ENCODE measurements at places on chromosomes 2 and 18.

DNA sequence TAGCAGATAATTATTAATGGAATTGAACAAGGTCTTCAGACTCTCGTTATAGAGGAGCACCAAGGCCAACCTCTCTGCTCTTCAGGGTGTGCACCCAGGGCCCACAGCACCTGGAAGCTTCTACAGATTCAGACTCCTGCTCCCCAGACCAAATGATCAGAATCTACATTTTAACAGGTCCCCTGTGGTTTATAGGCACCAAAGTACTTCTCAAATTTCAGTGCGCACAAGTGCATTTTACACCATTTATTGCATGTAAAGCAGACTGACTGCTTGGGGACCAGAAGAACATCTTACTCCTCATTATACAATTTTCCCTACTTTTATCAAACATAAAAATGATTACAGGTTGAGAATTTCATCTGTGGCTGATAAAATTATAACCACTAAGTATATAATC lies 163.9 kb downstream of the COL4A4 start:
- no peak for ATAC-seq

DNA sequence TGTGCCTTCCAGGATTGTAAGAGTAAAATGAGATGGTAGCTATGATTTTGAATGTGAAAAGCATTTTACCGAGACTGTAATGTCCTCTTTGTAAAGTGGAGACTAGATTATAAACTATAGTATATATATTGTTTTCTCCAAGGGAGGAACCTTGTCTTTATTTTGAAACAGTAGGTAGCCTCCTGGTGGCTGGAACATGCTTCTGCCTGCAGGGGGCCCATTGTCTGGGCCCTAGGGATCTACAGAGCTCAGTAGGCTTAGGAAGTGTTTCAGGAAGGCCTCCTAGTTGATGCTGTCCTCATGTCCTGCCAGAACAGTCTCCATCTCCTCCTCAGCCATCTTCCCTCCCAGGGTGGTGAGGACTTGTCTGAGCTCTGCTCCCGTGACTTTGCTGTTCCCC lies 3.0 kb downstream of the PIKFYVE start:
- ATAC-seq = no peak

DNA sequence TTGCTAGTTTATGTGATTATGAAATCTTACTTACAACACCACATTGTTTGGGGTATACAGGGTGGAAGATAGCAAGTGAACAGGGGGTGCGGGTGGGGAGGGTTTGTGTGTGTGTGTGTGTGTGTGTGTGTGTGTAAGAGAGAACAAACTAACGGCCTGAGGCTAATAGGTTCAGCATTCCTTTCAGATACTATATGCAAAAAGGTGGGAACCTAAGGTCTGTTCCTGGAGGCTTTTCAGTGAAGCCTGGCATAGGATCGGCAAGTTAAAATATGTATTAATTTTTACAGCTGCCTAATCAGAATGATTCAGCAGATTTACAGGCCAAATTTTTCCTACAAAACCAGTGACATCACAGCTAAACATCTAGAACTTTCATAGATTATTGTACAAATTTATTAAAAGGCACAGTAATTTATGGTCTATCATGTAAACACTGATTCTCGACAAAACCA lies 7.6 kb upstream of the SPDYA start:
- no peak for ATAC-seq

DNA sequence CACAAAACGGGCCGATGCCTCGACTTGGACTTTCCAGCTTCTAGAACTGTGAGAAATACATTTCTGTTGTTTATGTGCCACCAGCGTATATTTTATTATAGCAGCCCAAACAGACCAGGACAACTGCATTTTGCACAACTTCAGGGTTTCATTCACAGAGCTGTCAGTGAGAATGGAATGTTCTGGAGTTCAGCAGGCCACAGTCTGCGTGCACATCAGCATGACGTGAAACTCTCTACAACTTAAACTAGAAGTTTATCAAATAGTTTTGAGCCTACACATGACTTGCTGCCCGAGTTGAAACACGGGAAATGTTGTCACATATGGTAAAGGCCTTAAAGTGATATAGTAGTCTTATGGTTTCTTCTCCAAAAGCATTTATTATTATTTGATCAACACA lies 3.9 kb upstream of the TRIB2 start:
- ATAC-seq = no peak

DNA sequence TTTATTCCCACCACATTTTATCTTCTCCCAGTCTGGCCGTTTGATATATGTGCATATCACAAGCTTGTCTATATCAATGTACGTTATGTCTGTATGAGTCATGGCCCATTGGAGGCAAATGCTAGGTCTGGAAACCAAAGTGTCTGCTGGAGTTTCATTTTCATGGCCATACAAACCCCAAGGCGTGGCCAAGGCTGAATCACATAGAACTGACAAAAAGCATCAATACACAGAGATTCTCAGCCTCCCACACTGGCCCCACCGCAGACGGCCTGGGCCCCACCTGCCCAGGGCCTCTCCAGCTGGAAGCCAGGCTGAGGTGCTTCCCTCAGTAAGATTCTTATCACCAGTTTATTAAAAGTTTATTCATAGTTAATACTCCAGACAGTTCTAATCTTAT lies 40.5 kb upstream of the SALL3 start:
- ATAC-seq = no peak

GRCh38 chr2:139465789-139466188 lies 685.6 kb upstream of the NXPH2 start:
- ATAC-seq = no peak

- no peak for ATAC-seq
Observed at GRCh38 chr18:68843473-68844089, 45.7 kb downstream of the CCDC102B start.

GRCh38 chr2:195304310-195304709 lies 352.7 kb upstream of the SLC39A10 start:
- no peak for ATAC-seq

DNA sequence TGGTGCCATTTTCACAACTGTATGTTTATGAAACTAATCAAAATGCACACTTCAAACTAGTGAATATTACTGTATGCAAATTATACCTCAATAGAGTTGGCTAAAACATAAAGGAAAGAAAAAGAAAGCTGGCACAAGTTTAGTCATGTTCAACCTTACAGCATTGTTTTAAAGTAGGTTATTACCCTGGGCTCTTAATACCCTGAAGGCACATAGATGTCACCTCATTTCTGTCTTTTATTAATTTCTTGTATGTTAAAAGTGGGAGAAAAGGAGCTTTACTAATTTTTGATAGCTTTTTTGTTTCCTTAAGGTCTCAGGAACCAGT lies 32.7 kb downstream of the TMEM131 start:
- ATAC-seq = no peak

DNA sequence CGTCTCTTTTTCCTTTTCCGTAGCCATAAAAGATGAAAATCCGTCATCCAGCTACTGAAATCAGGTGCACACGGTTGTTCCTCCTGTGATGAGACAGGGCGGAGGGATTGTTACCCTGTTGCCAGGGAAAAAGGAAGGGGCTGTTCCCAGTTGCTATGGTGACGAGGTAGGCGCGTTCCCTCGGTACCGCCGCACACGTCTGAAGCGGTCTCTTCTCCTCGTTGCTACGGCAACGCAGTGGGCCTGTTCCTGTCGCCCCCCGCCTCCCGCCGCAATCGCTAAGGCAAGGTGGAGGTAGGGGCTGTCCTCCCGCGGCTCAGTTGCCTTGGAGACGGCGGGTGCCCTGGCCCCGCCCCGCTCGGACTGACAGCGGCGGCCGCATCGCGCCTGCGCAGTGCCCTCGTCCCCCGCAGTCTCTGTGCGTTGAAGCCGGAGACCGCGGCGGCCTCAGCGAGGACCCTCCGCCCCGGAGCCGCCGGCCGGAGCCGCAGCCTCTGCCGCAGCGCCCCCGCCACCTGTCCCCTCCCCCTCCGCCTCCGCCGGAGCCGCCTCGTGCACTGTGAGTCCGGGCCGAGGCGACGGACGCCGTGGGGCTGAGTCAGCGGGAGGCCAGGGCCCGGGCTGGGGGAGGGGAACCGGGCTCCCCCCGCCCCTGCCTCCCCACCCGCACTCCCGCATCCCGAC lies at the start of gene MAPRE3:
MAPRE3 (plus strand) TSS at position 394 of the 684 bp plus-strand sequence. CDS start 51,582 bp downstream, outside the sequence.
- peak; percentile 94 for ATAC-seq

DNA sequence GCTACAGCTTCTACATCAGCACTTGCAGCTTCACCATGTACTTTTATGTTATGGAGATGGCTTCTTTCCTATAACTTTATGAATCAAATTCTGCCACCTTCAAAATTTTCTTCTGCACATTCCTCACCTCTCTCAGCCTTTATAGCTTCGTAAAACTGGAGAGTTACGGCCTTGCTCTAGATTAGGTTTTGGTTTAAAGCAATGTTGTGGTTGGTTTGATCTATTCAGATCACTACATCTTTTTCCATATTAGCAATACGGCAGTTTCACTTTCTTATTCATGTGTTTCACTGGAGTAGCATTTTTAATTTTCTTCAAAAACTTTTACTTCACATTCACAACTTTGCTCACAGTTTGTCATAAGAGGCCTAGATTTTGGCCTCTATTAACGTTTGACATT lies 242.9 kb upstream of the GYPC start:
- ATAC-seq = no peak

- ATAC-seq = no peak
Observed at GRCh38 chr2:99808361-99809200, 318.8 kb upstream of the REV1 start.

DNA sequence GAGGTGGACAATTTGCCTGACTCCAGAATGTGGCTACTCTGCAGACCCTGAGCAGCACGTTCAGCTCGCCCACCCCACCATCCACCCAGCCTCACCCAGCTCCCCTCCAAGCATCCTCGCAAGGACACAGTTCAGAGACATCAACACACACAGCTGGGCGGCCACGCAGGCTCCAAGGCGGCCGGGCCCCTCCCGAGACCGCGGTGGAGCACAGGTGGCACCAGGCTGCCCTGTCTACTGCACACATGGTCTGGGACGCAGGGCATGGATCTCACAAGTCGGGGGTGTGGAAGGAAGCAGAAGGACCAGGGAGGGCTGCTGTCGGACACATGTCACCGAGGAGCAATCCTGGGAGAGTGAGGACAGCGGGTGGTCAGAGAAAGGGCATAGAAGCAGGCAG lies 36.2 kb downstream of the AQP12A start:
- ATAC-seq = no peak

GRCh38 chr18:64444819-64445218 lies 295.9 kb upstream of the LINC00305 start:
- no peak for ATAC-seq

DNA sequence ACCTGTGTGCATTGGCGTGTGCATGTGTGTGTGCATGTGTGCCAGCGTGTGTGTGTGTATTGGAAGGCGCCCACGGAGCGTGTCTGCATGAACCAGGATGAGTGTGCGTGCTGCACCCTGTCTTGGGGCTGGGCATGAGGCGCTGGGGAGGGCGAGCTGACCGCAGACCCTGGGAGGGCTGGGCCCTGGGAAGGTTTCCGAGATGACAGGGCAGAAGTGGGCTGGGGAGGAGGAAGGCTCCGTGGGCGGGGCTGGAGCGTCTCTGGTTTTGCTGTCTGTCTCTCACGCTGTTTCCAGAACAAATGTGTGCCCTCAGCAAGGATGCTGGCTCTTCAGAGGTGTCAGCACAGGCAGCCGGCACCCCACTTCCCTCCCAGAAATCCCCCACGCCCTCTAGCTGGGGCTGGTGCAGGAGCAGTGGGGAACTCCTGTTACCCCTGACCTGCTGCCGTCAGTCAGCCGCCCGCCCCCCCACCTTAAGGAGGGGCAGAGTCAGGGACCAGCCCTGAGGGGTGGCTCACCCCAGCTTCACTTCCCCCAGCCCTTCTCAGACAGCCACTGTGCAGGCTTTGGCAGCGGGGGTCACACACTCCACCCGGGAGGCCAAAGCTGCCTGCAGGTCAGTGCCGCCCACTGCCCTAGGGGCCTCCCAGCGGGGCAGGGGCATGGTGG lies at the start of gene GPR35:
GPR35 (plus strand) TSS at position 531 of the 672 bp plus-strand sequence. CDS start 4,473 bp downstream, outside the sequence.
- ATAC-seq = peak; percentile 74

GRCh38 chr2:47838686-47839085 lies 55.7 kb downstream of the MSH6 start:
- ATAC-seq = no peak

DNA sequence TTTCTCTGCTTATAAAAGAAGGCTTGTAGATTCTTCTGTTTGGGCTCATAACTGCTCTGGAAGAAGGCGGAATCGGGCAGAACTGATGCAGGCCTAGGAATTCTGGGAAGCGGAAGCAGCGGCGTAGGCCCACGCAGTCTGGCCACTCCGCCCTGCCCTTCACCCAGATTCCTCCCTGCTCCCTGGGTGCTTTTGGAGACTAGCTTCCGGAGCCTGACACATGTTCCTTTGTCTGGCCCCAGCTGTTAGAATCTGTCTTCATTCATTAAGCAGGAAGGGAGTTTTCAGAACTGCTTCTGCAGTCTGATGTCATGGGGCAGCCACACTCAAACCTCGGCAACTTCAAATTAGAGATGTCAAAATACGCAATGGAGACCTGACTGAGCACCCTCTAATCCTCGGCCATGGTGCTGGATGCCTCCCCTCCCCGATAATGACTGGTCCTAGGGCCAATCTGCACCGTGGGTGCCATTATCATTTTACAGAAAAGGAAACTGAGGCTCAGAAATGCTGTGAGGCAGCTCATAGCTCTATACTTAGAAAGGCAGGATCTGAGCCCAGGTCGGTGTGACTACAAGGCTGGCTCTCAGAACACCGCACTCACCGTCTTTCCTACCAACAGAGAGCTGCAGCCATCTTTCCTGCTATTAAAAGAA lies 275.7 kb downstream of the MYCN start:
- no peak for ATAC-seq

GRCh38 chr2:29343830-29344229 lies 228.6 kb downstream of the CLIP4 start:
- ATAC-seq = no peak

- no peak for ATAC-seq
Observed at GRCh38 chr18:71809711-71810110, 734.4 kb downstream of the CBLN2 start.

DNA sequence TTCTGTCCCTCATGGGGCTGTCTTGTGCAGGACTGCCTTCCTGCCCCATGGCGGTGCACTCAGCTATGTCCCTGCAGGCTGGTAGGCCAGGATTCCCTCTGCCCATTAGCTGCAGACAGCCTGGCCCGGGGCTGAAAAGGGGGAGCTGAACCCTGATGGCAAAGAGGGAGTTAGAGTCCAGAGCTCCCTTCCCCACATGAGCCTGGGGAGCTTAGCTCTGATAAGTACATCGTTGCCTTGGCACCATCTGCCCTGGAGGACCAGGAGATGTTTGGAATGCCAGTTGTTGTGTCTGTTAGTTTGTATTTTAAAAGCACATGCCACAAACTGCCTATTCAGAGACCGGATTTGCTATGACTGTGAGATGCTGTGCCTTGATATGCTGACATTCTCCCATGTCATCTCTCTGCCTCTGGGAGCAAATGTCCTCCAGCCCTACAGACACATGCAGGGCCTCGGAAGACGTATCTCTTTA lies 65.1 kb upstream of the AFF3 start:
- no peak for ATAC-seq

DNA sequence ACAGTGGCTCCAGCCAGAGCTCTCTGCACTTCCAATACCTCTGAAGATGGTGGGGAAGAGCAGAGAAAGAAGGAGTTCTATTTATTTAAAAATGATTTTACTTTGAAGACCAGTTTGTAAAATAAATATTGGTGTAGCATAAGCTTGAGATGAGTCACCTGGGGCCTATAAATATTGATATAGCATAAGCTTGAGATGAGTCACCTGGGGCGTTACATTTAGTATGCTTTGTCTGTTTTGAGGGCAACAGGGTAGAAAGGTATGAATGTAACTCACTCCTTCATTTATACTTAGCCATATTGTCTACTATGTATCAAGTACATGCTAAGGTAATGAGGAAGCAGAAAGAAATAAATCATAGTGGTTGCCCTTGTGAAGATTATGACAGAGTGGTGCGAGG lies 7.7 kb upstream of the SULT1C4 start:
- no peak for ATAC-seq

GRCh38 chr2:39717067-39717466 lies 51.4 kb downstream of the TMEM178A start:
- ATAC-seq = no peak

- peak; percentile 50 for ATAC-seq
Observed at GRCh38 chr2:234422981-234423431, 73.9 kb downstream of the ARL4C start.
